Karpas-422 (cell line): ENCODE measurements at places on chromosomes 16 and 17. TPM values are rescaled to one million over a fixed set of nuclear protein-coding genes. Genes with fewer than 3 reads are reported as not detected.
A peak's percentile ranks its signal among the peaks of the same experiment; 100 is the strongest.

GRCh38 chr16:87945351-87946042 lies 5.7 kb upstream of the BANP start:
- peak; percentile 74 for DNase-seq

DNA sequence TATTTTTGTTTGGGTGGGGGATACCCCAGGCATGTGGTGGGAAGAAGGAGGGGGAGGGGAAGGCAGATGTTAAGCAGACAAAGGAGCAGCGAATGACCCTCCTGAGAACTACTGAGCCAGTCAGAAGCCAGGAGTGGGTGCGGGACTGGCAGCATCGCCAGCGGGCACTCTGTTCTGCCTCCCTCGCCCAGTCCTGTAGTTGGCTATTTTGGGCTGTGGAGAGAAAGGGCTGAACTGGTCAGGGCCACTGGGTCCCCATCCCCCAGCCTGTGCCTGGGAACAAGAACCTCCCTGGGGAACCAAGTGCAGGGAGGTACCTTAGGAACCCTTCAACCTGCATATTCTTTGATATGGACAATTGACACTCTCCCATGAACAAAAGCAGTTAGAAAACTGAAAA lies 6.4 kb downstream of the LRRC3C start:
- no peak for DNase-seq

GRCh38 chr17:81020767-81021497 lies 14.0 kb upstream of the BAIAP2 start:
- DNase-seq: no peak

DNA sequence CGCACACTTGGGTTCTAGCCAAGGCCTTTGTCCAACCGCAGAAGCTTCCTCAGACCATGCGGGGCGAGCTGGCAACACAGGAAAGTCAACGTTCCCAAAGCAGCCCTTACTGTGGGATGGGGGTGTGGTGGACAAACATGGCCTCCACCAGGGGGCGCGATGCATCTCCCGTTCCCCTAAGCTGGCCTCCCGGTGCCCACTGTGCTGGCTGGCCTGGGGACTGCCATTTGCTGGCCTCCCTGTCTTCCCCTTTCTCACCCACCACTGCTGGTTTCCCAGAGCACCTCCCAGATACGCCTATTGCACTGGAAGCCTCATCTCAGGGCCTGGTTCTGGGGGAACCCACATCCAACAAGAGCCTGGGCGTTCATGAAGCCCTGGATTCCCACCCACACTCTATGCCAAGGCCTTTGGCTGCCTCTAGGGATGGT lies 145.3 kb downstream of the IRF8 start:
- DNase-seq: peak; percentile 77

Gene PEX12
- 5.0 and 5.4 TPM in 2 replicates for total RNA-seq

Gene CEMP1
- 0.43 TPM in 1 of 2 replicates, not detected in the other for total RNA-seq

Gene KRT31
- total RNA-seq: not detected in 2 replicates
